ENCODE measurements at places on chromosomes 6 and 20.

DNA sequence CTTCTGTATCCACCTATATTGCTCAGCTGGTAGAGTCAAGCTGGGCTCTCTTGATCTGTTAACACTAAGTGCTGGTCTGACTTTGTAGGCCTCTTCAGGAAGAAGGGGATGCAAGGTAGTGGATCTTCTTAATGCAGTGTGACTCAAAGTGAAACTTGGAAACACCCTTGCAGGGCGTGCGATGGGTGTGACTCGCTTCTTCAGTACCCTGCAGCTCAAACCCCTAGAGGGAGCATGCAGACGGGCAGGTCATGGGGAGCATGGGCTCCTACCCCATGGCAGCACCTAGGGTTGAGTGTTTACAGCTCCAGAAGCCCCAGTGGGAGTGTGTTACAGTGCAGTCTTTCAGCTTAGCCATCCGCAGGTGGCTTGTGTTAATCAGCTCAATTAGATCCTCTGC is 757 bp upstream of the SAMD3 start:
- DNase-seq, result peak; percentile 12

GRCh38 chr6:157614026-157614568 is 208.9 kb upstream of the SNX9 start:
- DNase-seq, result no peak

- DNase-seq, result no peak
Measured at GRCh38 chr6:125101631-125102030, 51.9 kb upstream of the TPD52L1 start.

DNA sequence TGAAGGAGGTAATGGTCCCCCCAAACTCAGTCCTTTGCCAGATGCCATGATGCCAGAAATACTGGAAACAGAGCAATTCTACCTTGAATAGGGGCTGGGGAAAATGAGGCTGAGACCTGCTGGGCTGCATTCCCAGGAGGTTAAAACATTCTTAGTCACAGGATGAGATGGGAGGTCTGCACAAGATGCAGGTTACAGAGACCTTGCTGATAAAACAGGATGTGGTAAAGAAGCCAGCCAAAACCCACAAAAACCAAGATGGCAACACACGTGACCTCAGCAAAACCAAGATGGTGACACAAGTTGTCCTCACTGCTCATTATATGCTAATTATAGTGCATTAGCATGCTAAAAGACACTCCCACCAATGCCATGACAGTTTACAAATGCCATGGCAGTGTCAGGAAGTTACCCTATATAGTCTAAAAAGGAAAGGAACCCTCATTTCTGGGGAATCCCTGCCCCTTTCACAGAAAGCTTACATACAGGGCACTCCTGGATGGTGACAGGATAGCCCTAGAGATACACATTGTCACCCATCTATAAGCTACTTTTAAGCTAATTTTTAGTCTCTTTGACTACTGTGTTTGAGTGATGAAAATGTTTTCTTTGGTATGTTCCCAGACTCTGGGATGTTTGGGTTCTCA is 979.7 kb downstream of the TBC1D32 start:
- DNase-seq, result no peak

DNA sequence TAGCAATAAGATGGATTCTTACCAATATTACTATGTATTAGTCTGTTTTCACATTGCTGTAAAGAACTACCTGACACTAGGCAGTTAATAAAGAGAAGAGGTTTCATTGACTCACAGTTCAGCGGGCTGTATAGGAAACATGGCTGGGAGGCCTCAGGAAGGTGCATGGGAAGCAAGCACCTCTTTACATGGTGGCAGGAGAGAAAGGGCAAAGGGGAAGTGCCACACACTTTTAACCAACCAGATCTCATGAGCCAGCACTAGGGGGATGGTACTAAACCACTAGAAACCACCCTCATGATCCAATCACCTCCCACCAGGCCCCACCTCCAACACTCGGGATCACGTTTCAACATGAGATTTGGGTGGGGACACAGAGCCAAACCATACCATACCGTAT is 40.7 kb upstream of the CCDC167 start:
- DNase-seq, result no peak

DNA sequence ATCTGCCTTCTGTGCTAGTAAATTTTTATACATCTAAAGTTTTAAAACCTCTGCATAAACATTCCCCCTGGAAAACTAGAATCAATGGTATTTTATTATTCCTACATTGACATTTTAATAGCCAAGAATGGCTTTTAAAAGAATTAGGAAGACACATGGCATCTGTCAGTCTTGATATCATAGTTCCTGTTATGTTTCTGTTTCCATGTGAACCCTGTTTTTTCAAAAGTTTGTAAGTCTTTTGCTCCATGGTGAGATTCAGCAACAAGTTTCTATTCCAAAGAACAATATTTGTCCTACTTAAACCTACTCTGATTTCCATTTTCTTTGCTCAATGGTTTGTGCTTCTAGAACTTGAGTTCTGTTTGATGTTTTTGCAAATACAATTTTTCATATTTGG is 95.2 kb downstream of the PLEKHG1 start:
- no peak for DNase-seq

GRCh38 chr6:67698534-67698933 is 936.5 kb upstream of the ADGRB3 start:
- no peak for DNase-seq

GRCh38 chr6:33721508-33721907 is 10.0 kb upstream of the UQCC2 start:
- DNase-seq, result no peak

DNA sequence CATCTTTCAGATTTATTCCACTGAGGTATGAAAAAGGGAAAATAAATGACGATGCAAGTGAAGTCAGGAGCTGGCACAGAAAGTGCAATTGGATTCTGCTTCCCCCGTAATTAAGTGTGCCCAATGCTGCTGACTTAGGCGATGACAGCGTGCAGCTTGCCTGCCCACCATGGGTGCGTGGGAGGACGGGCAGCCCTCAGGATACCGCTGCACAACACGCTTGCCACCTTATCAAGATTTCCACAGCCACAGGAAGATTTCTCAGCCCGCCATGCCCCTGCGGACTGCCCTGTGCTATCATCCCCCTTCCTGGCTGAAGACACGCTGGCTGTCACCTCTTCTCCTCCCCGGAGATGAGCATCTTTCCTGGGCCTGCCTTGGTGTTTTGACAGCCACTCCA is 103.3 kb upstream of the BACH2 start:
- no peak for DNase-seq

- no peak for DNase-seq
Measured at GRCh38 chr20:58956078-58956477, 25.0 kb upstream of the NELFCD start.

GRCh38 chr6:26156850-26157250 is 69.6 kb downstream of the HFE start:
- DNase-seq, result peak; percentile 51

GRCh38 chr20:53336892-53337291 is 256.7 kb downstream of the ZNF217 start:
- DNase-seq, result no peak

DNA sequence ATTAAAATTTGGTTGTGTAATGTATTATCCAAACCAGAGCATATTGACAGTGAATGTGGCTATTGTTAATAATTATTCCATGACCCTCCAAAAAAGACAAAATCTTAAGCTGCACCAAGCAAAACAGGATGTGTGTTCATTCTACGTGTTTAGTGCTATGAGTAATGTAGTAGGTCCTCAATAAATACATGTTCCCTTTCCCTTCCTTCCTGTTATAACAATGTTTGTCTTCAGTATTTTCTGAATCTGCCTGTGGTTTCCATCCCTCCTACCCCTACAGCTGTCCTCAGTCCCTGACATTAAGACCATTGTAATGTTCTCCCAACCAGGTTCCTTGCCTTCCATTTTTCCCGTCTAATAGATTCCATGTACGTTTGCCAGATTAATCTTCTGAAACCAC is 163.8 kb downstream of the AIG1 start:
- no peak for DNase-seq

DNA sequence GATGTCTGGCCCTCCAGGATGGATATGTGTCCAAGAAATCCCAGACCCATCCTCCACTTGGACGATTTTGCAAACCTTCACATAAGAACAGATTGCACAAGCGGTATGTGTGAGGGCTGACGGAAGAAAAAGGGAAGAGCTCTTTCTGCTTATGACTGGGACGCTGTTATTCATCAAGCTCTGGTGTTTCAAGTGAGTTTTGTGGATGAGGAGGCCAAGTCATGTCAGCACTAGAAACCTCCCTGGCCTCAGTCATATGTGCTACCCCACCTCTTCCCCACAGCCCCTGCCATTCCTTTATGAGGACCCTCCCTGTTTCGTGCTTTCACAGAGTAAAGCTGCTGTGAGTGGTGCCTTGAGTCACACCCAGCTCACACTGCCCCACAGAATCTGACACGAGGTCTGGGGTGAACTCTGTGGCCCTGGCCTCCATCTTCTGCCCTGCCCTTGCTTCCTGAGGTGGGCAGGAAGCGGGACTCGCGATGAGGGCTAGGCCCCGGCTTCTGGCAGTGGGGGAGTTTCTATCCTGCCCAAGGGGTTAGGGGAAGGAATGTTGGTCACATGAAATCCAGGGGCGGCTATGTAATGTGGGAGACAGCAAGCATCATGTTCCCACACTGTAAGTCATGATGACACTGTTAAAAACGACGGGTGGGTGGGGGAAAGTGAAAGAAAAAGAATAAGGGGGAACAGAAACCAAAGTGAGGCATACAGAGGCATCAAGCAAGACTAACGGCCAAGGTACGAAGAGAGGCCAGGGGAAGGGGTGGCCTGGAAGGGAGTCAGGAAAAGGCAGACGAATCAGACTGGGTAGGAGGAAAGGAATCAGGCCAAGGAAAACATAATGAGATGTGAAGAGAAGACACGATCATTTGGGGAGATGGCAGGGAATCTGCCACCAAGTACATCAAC is 78.1 kb downstream of the PRDM1 start:
- DNase-seq, result peak; percentile 92

DNA sequence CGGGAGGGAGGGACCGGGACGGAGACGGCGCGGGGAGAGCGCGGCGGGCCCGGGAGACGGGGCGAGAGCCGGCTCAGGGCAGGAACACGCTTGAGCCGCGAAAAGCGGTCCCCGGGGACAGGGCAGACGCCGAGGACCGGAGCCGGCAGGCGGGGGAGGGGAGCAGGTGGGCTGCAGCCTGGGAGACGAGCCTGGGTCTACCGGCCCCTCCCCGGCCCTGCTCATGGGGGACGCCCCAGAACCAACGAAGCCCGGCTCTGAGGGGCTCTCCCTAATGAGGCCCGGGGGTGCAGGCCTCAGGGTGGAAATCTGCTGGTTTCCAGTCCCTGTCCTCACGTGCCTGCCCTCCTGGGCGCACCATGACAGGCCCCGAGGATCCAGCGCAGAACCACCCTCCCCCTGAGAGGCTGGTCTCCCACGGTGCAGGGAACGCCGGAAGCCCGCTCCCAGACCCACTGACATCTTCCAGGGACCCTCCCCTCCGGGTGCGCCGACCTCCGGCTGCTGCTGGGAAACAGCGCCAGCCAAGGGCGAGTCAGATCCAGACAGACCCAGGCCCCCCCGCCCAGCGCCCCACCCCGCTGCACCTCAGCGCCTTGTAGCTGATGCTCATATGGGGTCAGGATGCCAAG is 571 bp upstream of the EEF1A2 start:
- DNase-seq, result no peak

GRCh38 chr6:52108128-52108527 is 20.7 kb upstream of the PKHD1 start:
- DNase-seq, result no peak

GRCh38 chr6:167683028-167683862 is 143.5 kb upstream of the AFDN start:
- DNase-seq, result no peak

- peak; percentile 98 for DNase-seq
Measured at GRCh38 chr6:138540468-138540867, 41.2 kb upstream of the NHSL1 start.

- no peak for DNase-seq
Measured at GRCh38 chr20:36631646-36632045, 14.3 kb downstream of the SLA2 start.

DNA sequence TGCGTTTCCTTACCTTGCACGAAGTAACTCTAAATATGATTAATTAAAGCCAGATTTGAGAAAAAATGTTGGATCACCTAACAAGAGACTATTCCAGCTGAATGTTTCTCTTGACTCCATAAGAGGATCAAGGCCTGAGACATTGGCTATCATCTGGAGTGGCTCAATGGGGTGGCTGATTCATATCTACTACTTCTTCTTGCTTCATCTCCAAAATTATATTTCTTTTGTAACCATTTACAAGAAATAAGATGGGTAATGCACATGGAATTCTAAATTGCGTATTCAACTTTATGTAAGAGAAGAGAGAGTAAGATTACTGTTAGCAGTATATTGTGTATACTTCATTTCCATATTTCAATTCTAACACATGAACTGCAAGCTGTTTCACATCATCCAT is 819.0 kb upstream of the EYS start:
- DNase-seq, result no peak

DNA sequence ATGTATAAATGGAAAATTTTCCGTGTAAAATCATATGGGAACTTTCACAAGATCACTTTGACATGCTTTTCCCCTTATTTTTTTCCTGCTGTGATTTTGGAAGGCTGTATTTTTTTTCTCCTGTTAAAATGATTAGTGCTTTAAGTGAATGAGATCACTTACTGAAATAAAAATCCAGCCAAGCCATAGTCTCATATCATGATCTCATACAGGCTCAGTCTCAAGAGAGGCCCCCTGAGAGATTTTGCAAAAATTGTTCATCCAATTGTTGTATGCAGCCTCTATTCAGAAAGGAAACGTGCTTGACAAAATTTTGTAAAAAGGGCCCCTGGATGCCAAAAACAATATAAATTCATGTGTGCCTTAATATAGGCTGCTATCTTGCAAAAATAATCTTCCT is 528.2 kb downstream of the HDGFL1 start:
- no peak for DNase-seq

GRCh38 chr6:150749091-150749670 is 116.3 kb upstream of the MTHFD1L start:
- DNase-seq, result no peak

- peak; percentile 50 for DNase-seq
Measured at GRCh38 chr6:11815231-11815630, 36.6 kb upstream of the ADTRP start.

- DNase-seq, result no peak
Measured at GRCh38 chr6:119077391-119077642, 1.1 kb downstream of the FAM184A start.

GRCh38 chr20:38645351-38645750 is 43.7 kb downstream of the ARHGAP40 start:
- no peak for DNase-seq

DNA sequence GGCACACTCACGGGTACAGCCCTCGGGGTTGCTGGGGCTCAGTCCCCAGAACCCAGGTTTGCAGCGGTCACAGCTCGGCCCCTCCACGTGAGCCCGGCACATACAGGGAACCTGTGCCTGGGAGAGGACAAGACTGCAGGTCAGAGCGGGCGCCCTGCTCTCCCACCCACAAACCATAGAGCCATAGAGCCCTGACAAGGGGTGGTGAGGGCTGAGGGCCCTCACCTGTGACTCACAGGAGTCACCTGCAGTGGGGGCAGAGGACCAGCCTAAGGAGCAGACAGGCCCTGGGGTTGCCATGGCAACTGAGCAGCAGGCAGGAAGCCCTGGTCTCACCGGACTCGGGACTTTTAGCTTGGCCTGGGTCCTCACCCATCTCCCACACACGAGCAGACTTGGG is 30.8 kb downstream of the LAMA5 start:
- no peak for DNase-seq

Data from fibroblast of the aortic adventitia (primary cell).